ENCODE measurements at places on chromosomes 16 and 17.

DNA sequence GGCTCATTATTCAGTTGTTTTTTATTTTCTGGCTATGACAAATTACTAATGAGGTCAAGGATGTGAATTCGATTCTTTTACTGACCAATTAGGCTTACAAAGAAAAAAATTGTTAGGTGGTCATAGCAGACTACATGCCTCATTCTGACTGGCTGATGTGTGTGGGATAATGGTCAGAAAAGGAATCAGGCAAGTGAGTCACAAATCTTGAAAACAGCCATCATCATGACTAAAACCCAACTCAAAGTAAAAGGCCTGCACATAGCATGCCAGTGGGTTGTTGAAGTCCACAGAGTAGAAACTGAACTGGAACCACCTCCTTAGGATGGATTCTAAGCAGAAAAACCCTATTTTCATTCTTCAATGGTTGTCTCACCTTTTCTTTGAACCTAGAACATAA lies 8.6 kb downstream of the RPGRIP1L start:
- no peak for DNase-seq

- no peak for DNase-seq
Measured at GRCh38 chr17:78316867-78317789, 42.7 kb downstream of the SOCS3 start.

DNA sequence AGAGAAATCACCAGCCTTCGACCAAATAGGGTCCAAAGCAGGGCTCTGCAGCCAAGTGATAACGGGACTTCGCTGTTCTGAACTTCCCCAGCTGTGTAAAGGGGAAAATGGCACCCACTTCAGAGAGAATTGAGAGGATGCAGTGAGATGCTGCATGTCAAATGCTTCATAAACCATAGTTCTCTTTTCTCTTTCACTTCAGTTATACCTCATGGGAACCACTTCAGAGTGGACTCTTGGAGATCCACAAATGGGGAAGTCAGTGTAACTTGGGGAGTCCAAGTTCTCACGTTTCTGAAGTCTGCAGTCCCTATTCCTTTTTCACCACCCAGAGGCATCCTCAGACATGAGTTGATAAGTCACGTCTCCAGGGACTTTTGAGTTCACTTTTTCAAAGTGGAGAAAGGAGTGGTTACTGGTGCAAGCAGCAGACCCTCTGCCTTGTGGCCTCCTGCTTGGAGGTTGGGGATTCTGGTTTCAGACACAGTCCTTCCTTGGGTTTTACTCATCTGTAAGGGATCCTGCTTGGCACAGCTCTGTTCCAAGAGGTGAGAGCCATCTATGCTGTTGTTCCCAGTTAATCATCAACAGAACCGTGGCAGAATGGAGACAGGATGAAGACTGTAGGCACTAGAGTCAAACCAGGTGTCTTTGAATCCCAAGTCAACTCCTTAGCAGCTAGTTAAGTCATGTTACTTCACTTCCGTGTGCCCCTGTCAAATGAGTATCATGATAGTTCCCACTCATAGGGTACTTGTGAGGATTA lies 123.4 kb upstream of the NOL11 start:
- no peak for DNase-seq

- no peak for DNase-seq
Measured at GRCh38 chr17:81551458-81552243, 502 bp downstream of the FAAP100 start.

DNA sequence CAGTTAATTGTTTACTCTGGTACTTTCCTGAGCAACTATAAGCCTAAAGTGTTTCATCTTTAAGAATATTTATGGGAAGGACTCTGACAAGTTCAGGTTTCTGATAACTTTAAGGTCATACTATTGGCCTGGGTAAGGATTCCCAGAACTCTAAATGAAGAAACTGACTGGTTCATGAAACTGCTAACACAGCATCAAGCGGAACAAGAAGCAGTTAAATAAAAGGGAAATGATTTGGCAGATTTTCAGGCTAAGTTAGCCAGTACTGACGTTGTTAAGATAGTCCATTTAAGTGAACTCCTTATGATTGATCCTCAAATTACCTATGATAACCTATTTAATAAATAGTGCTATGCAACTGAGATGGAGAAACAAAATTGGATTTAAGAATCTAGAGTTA lies 101.6 kb upstream of the CES5A start:
- no peak for DNase-seq

DNA sequence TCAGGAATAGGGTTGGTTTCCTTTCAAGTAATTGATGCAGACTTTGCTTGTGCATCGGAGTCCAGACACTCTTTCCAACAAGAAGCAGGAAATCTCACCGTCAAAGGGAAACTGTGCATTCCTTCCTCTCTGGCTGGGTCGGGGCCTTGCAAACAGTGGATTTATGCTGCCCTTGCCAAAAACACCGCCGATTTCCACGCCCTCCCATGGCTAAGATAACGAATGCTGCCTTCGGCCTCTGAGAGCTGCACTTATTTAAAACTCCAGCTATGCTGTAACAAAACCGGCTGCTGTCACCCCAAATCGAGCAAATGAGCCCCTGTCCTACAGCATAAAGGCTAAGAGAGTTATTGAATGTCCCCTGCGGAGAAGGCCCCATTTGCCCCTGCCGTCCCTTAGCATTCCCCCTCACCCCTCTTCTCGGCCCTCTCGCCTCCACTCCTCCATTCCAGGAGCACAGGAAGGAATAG lies 275.5 kb upstream of the IRX5 start:
- DNase-seq = no peak

All from NCI-H510A (cell line).